ENCODE measurements at places on chromosomes 4 and X.

GRCh38 chr4:110621839-110622751 is 782 bp downstream of the PITX2 start:
- no peak for DNase-seq

- DNase-seq = no peak
These were observed 930.4 kb downstream of the DMD start for GRCh38 chrX:32280921-32281320.

DNA sequence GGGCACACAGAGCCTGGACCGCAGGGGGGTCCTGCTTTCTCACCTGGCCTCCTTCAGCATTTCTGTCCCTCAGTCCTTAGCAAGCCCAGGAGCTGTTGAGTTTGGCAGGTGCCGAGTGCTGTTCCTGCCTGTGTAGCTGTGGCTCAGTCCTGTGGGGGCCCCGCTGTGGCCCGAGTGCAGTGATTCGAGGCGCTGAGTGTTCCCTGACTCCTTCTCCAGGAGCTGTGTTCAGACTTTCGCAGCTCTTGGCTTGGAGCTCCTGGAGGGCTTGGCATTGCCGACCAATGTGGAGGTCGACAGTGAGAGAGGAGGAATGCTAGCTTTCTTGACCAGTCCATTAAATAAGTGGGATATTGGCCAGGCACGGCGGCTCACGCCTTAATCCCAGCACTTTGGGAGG is 50.1 kb upstream of the MSANTD1 start:
- DNase-seq = peak; percentile 15

- DNase-seq = no peak
These were observed 56.6 kb upstream of the NRK start for GRCh38 chrX:105765691-105766090.

- no peak for DNase-seq
These were observed 177.7 kb downstream of the RBM46 start for GRCh38 chr4:154958621-154959358.

- no peak for DNase-seq
These were observed 234.7 kb downstream of the LDB2 start for GRCh38 chr4:16663732-16664131.

DNA sequence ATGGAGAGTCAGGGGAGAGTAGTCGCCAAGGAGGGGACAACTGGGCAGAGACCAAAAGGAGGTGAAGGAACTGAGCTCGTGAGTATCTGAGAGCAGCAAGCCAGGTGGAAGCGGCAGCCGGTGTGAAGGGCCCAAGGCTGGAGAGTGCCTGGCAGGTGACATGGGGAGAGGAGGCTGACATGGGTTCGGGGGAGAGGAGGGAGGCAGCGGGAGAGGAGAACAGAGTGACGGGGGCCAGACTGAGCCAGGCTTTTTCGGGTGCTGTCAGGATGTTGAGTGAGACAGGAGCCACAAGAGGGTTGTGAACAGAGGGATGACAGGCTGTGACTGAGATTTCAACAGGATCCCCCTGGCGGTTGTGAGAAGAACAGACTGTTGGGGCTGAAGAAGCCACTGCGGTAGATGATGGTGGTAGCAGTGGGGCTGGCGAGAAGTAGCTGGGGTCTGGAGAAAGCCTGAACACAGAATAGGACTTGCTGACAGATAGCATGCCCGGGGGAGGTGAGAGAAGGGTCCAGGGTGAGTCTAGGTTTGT is 5.7 kb downstream of the ELK1 start:
- peak; percentile 52 for DNase-seq

DNA sequence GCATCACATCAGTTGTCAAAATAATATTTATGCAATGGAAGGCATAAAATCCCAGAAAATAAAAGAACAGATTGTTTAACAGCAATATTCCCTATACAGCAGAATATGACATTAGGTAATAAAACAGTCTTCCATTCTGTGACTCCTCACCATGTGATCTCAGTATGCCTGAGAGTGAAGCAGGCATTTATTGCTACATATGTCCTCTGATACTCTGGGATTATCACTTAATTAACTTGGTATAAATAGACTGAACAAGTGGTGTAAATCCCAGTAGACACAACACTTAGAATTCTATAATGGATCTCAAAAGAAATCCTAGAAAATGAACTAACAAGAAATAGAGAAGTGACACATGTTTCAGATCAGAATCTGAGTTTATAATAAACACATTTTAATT is 841.3 kb downstream of the PDHA2 start:
- no peak for DNase-seq

DNA sequence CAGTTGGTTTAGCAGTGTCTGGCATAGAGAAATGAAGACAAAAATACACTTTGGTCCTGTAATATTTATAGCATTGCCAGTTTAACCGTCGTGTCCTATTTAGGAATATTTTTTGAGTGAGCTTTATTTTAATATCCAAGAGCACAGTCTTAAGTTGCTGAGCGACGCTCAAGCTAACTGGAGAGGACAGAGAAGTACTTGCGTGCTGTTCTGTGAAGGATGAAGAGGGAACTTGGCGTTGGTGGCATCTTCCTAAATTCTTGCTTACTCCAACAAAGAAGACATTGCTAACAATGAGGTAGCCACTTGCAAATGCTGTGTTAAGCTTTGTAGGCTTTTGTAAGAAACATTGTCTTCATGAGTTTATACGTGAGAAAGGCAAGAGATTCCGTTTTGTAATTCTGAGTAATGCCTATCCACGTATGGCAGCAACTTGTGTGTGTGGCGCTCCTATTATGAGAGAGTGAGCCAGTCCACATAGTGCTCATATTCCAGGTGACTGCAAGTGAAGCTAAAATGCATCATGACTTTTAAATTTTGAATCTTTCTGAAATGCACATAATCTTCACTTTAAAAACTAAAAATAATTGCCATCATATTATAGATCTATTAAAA is 50.6 kb downstream of the SYNPO2 start:
- no peak for DNase-seq
